ENCODE measurements at places on chromosomes 1 and 21.

GRCh38 chr1:185284533-185285276 is 32.3 kb downstream of the IVNS1ABP start:
- DNase-seq = no peak

GRCh38 chr1:68047659-68048026 is 2.8 kb downstream of the DIRAS3 start:
- DNase-seq = no peak

DNA sequence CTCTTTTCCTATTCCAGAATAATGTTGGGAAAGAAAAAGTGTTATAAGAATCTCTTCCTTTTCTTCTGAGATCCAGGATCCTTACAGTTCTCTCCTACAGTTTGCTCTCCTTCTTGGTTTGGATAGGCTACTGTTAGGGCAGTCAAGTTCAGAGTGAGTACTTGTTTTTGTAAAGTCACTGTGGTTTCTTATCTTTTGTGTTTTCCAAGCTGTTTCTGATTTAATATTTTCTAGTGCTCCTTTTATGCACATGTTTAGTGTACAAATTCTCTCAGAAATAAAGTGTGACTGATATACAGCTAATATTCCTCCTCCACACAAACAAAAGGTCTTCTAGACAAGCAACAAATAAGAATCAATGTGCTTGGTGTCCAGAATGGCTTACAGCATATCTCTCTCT is 107.7 kb downstream of the BACH1 start:
- DNase-seq = no peak

- DNase-seq = no peak
Measured at GRCh38 chr1:6824665-6825368, 39.6 kb downstream of the CAMTA1 start.

GRCh38 chr1:117339866-117340700 is 27.2 kb upstream of the MAN1A2 start:
- DNase-seq = no peak

DNA sequence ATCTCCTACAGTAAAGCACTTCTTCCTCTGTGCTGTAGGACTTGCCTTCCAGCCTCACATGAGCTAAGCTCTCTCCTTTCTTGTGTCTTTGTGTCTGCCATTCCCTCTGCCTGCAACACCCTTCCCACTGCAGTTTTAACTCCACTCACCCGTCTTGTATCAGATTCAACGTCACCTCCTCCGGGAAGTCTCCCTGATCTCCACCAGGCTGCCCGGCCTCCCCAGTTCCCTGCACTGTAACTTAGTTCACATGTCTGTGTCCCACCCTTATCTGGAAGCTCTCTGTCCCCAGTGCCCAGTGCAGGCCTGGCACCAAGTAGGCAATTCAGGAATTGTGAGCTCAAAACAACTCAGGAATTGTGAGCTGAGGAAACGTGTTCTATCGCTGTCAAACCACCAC is 96.4 kb downstream of the GLIS1 start:
- no peak for DNase-seq

GRCh38 chr1:199489594-199489993 is 537.9 kb upstream of the NR5A2 start:
- DNase-seq = no peak

GRCh38 chr1:28249013-28249865 is 10.1 kb upstream of the SESN2 start:
- DNase-seq = peak; percentile 54

- DNase-seq = no peak
Measured at GRCh38 chr1:95653618-95654017, 419.6 kb downstream of the RWDD3 start.

- peak; percentile 49 for DNase-seq
Measured at GRCh38 chr1:59393211-59394180, 96.6 kb downstream of the FGGY start.
